GM23248 (cell line): ENCODE measurements at places on chromosomes 3 and 15.

GRCh38 chr15:40087068-40087810, 21.4 kb downstream of the BMF start:
- DNase-seq = no peak

DNA sequence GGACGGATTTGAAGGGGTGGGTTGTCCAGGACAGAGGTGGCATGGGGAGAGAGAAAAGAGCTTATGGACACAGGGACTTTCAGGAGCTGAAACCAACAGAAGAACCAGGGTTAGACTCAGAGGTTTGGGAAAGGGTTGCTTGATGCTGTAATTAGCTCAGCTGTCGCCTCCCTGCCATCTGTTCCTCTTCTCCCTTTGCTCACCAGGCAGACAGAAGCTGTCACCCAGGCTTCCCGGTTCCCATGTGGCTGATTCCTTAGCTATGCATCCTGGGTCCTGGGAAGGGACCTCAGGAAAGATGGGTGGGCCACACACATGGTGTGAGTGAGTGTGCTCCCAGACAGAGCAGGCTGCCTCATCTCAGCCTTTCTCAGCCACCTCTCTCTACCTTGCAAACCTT, 14.1 kb downstream of the PTPN23 start:
- DNase-seq = no peak

- no peak for DNase-seq
These were observed 450.1 kb upstream of the IL12A start for GRCh38 chr3:159538507-159538906.

DNA sequence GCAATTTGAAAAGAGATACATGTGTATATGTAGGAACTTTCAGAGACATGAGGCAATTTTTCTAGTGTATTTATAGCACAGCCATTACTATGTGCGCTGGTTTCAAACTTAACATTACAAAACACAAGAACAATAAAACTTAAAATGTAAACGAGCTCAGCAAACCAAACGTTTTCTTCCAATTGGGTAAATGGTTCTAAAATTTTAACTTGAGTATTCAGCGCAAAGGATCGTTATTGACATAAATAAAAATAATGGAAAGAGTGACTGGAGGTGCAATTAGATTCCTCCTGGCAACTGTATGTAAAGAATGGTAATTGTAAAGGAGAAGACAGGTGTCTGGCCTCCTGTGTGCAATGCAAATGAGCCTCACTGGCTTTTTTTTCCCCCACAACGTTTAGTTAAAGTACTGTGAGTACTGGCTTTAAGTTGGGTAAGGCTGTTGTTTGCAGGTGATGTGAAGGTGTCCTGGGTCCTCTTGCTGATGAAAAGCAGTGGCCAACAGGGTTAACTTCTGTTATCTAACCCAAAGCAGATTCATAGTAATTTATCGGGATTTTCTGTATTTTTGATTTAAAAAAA, 14.1 kb upstream of the GADL1 start:
- DNase-seq = no peak

- peak; percentile 45 for DNase-seq
These were observed 15.4 kb upstream of the FGD5 start for GRCh38 chr3:14803101-14803980.

DNA sequence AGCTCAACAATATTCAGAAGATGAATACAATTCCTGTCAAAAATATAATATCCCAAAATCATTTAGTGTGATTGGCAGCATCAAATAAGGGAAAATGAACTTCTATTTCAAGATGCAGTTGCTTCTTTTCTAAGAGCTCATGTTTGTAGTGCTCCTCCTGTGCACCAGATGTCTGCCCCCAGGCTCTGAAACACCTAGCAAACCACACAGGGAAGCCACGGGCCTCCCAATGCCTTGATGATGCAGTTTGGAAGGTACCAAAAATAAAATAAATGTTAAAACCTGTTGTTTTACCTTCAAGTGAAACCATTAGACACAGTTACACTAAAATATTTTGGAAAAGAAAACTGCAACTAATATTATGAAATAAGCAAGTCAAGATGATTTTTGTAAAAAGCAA, 22.2 kb downstream of the CFAP20DC start:
- no peak for DNase-seq
